MCF 10A (cell line): ENCODE measurements at places on chromosomes 7 and 10. TPM values are rescaled to one million over a fixed set of nuclear protein-coding genes. Genes with fewer than 3 reads are reported as not detected.

Gene GPER1
- total RNA-seq = 0.28 and 0.32 TPM in 2 replicates

GRCh38 chr7:158110034-158110590 lies 477.5 kb downstream of the PTPRN2 start:
- no peaks in the 10 kb centered on the region for H3K4me1 ChIP-seq
- DNase-seq = no peak
- peaks cover 4% of the 10 kb centered on the region for H3K36me3 ChIP-seq
- H3K27me3 ChIP-seq = no peaks in the 10 kb centered on the region
- H3K4me3 ChIP-seq = no peak overlapping the region
- H3K27ac ChIP-seq = no peak overlapping the region

Gene SGCE
- 39.4 and 48.9 TPM in 2 replicates for total RNA-seq

GRCh38 chr7:132440151-132440550 lies 136.1 kb downstream of the PLXNA4 start:
- peaks cover 65% of the 10 kb centered on the region for H3K27me3 ChIP-seq
- H3K36me3 ChIP-seq = no peaks in the 10 kb centered on the region
- peaks cover 4% of the 10 kb centered on the region for H3K4me1 ChIP-seq
- no peak for DNase-seq
- H3K27ac ChIP-seq = no peak overlapping the region
- H3K4me3 ChIP-seq = no peak overlapping the region

GRCh38 chr10:22765660-22766547 lies 51.5 kb upstream of the PIP4K2A start:
- H3K36me3 ChIP-seq = no peaks in the 10 kb centered on the region
- no peak overlapping the region for H3K4me3 ChIP-seq
- no peak overlapping the region for H3K27ac ChIP-seq
- no peaks in the 10 kb centered on the region for H3K27me3 ChIP-seq
- no peaks in the 10 kb centered on the region for H3K4me1 ChIP-seq

Gene FKBP6
- not detected in 2 replicates for total RNA-seq

DNA sequence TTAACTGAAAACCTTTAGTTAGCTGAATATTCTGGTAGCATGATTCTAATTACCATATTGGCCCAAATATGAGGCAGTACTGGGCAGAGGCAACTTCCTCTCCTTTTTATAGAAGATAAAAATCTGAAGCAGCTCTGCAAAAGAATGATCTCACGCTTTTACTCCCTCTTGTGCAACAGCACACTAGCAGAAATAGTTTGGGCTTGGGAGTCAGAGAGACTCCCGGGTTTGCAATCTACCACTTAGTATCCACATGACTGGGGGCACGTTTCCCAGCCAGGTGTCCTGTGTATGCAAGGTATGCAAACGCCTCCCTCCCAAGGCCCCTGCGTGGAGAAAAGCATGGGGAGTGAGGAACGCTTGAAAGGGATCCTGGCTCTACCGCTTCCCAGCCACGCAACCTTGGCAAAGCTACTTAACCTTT lies 47.2 kb upstream of the RHEB start:
- H3K27me3 ChIP-seq = no peaks in the 10 kb centered on the region
- H3K27ac ChIP-seq = no peak overlapping the region
- no peak overlapping the region for H3K4me3 ChIP-seq
- peak; percentile 28 for DNase-seq

- no peak overlapping the region for H3K27ac ChIP-seq
- H3K27me3 ChIP-seq = peaks cover 92% of the 10 kb centered on the region
- H3K4me3 ChIP-seq = no peak overlapping the region
- H3K36me3 ChIP-seq = no peaks in the 10 kb centered on the region
- no peaks in the 10 kb centered on the region for H3K4me1 ChIP-seq
These were observed 311.9 kb upstream of the GNAI1 start for GRCh38 chr7:79822620-79823240.

Gene MGMT
- total RNA-seq = 16.5 and 18.0 TPM in 2 replicates

- no peaks in the 10 kb centered on the region for H3K27me3 ChIP-seq
- no peaks in the 10 kb centered on the region for H3K36me3 ChIP-seq
- peaks cover 20% of the 10 kb centered on the region for H3K4me1 ChIP-seq
- H3K4me3 ChIP-seq = peak overlapping the region; percentile 52
These were observed 311.7 kb downstream of the GATA3 start for GRCh38 chr10:8365935-8366911.
